Activated CD4-positive, alpha-beta T cell treated with anti-CD3 and anti-CD28 coated beads, Interleukin-2, amount 50 U/mL, for 24 hours (primary cell): ENCODE measurements at places on chromosomes 4 and X.

DNA sequence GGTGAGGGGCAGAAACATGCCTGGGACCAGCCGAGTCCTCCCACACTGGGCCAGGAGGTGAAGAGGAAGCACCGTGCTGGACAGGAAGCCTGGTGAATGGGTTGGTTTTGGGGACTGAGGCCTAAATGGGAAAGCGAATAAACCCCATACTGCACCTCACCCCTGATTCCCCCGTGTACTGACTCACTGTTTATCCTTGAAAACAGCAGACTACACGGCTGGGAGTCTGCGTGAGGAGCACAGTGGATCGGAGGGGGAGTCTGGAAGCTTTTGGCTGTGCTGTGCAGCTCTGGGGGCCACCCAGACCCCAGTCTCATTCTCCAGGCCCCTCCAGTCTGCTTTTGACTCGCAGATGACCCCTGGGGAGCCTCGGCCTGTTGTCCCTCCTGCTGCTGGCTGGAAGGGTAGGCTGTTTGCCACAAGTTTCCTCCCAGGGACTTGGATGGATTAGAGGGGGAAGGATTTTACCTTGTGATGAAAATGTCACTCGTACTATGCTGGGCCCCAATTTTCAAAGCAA, 90.0 kb downstream of the PSAPL1 start:
- DNase-seq = no peak

DNA sequence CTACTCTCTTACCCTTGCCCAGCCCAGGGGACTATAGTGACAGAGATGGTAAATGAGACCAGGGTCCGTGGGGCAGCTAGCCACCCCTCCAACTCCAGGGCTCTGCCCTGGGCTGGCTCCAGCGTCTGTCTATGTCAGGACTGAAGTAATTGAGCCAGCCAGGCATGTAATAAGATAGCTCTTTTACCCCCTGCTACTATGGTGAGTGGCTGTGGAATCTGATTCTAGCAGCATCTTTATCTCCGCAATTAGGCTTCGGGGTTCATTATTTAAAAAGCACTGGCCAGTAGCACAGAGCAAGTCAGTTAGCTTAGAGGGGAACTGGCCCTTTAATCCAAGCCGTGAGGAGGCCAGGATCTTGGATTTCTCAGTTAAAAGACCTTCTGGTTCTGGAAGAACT, 123.3 kb upstream of the RAI2 start:
- DNase-seq = no peak

- DNase-seq = no peak
Measured at GRCh38 chr4:7190691-7191545, 1.4 kb upstream of the SORCS2 start.

DNA sequence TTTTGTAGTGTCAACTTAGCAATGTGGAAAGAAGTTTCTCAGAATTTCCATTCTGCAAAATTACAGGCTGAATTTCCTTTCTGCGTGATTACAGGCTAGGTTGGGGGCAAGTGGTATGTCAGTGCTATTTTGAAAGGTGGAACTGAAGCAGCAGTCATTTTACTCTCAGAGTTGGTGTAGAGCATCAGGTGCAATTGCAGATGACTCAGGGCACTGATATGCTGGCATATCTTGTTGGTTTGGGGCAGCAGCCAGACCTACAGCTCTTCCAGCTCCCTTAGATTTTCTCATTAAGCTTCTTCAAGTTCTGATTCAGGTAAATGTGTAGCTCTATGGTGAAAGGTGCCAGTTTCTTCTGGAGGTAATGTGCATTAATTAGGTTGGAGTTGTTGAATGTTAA, 930.7 kb upstream of the PCDH10 start:
- DNase-seq = no peak

- DNase-seq = no peak
Measured at GRCh38 chr4:82057990-82058544, 315.7 kb downstream of the HNRNPD start.

DNA sequence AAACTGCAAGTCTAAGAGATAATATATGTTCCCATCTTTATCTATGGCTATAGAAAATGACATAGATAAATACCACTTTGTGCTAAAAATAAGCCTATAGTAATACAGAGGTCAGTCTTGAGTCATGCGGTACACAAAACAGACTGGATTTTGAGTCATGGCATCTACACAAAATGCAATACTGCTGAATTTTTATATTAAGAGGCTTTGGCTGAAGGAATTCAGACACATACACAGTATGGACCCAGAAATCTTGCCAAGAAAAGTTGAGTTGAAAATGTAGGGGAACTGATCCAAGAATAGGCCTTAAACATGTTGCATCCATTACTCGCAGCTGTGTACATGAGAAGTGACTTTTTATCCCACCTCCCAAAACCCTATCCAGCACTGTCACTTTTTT, 184.4 kb downstream of the TENM3 start:
- DNase-seq = no peak

DNA sequence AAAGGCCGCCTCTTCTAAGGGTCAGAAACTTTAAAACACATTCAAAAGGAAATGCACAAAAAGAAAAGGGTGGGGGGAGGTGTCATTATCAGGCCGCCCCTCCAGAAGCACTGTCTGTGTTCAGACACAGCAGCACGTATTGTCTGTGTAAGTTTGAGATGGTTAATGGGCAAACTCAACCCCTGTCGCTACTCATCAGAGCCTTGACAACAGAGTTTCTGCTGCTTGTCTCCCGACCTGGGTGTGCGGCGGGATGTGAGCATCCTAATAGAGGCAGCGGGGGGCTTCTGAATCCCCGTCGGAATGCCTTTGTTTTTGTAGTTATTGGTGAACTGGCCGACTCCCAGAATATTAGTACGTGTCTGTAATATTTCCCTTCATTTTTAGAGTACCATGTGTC, 158.9 kb downstream of the DCTD start:
- no peak for DNase-seq

- no peak for DNase-seq
Measured at GRCh38 chr4:71460371-71460770, 121.6 kb downstream of the SLC4A4 start.

DNA sequence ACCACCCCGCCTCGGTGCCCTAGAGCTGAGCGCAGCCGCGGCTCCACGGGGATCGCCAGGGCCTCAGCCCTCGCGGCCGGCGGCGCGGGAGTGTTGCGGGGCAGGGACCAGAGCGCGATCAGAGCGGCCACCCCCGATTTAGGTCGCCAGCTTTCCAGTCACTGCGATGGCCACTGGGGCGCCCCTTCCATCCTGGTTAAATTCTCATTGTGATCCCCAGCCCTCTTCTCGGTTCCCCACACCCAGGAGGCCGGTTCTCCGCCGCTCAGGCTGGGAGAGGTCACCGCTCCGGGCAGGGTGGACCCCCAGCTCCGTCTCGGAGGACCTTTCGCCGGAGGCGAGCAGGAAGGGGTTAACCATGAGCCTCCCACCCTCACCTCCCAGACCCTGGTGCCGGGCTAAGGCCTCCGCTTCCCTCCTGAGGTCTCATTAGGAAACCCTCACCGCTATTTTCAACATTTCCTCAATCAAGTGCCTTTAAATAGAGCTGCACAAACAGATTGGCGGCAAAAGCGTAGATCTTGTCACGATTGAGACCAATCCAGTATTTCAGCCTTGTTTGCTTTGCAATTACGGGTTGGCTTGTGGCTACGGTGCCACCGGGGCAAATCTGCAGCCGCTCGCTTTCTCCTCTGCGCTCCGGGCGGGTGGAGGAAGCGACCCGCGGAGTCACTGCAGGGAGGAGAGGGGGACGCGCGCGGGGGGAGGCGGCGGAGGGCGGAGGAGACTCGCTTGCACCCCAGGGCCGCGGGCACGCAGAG, 8.3 kb upstream of the HAND2 start:
- no peak for DNase-seq

- DNase-seq = no peak
Measured at GRCh38 chr4:38030023-38030422, 69.8 kb downstream of the PTTG2 start.

DNA sequence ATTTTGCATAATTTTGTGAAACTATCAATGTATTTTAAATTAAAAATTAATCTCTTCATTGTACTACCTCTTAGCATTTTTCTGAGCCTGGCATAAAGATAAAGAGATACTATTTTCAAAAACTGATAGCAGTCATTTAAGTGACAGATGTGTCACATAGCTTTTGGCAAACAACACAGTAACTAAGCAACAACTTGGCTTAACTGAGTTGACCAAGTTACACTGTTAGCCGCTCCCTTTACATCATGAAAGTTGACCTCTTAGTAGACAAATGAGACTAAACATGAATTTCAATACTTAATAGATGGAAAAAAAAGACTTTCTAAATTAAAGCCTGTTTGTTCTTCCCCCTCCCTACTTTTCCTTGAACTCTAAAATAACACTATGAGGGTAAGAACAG, 62.0 kb downstream of the ATP8A1 start:
- no peak for DNase-seq

- no peak for DNase-seq
Measured at GRCh38 chrX:108397627-108398391, 40.4 kb downstream of the COL4A6 start.

DNA sequence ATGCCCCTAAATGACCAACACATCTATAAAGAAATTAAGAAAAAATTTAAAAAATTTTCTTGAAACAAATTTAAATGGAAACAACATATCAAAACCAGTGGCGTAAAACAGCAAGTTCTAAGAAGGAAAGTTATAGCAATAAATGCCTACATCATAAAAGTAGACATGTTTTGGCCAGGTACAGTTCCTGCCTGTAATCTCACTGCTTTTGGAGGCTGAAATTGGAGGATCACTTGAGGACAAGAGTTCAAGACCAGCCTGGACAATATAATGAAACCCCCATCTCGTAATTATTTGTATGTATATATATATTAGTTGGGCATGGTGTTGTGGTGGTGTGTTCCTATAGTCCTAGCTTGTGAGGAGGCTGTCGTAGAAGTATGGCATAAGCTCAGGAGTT, 672.4 kb upstream of the GRID2 start:
- DNase-seq = no peak

GRCh38 chrX:22690116-22690515, 309.6 kb upstream of the DDX53 start:
- DNase-seq = no peak

- no peak for DNase-seq
Measured at GRCh38 chr4:156102411-156102810, 148.7 kb upstream of the CTSO start.

GRCh38 chrX:54926978-54927377, 6.4 kb downstream of the TRO start:
- no peak for DNase-seq

GRCh38 chr4:152778656-152779512, 646 bp downstream of the TIGD4 start:
- peak; percentile 11 for DNase-seq

DNA sequence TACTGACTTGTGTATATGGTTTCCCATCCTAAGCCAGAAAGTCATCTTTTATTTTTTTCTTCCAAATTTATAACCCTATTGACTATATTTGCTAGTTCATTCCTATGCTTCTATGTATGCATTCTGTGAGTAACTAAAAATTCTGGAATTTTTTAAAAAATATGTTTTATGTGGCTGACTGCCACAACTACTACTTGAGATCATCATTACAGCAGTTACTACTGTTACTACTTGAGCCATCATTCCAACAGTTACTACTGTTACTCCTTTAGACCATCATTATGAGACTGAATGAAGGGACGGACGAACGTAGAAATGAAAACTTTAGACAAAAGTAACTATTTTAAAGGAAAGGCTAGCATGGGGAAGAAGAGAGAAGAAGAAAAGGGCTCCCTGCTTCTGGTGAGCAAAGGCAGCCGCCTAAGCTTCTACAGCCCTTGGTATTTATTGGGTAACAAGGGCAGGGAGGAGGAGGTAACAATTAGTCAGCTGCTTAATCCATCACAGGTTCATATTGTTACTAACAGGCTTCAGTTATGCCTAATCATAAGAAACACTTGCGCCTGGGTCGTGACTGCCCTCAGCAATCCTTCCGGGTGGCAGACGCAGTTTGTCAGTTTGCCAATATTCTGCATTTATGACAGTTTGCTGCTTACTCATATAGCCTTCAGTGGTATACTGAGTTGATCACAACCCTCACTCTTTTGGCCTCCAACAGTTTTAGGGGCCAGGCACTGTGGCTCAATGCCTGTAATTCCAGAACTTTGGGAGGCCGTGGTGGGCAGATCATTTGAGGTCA, 80.4 kb downstream of the PDLIM5 start:
- DNase-seq = no peak

DNA sequence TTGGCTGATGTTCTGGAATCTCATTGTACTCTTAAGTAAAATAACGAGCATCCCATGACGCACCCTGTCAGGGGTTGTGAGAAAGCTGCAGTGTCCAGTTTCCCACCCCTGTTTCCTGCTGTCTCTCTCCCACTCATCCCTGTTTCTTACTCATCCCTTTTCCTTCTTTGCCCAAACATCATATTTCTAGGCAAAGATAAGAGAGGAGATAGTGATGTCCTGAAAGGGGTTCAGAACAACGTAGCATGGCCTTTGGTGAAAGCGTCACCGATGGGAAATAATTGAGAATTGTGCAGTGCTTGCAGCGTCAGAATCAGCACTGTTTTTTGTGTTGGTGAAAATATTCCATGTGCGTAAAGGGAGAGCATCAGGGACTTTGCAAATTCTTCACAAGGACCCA, 23.5 kb upstream of the TMEM165 start:
- no peak for DNase-seq

DNA sequence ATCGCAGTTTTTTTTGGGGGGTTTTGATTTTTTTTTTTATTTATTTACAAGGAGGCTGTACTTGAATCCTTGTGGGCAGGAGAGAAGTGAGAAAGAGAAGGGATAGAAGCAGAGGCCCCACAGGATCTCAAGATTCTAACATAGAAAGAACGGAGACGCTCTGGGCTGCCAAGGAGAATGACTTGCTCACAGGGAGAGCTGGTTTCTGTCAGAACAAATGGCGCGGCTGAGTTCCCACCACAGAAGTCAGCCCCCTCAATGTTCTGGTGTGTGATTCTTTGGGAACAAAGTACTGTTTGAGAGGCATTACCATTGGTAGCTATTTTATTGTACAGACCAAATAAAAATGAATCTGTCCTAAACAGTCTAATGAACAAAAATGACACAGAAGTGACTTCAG, 80.6 kb downstream of the ATXN3L start:
- no peak for DNase-seq

DNA sequence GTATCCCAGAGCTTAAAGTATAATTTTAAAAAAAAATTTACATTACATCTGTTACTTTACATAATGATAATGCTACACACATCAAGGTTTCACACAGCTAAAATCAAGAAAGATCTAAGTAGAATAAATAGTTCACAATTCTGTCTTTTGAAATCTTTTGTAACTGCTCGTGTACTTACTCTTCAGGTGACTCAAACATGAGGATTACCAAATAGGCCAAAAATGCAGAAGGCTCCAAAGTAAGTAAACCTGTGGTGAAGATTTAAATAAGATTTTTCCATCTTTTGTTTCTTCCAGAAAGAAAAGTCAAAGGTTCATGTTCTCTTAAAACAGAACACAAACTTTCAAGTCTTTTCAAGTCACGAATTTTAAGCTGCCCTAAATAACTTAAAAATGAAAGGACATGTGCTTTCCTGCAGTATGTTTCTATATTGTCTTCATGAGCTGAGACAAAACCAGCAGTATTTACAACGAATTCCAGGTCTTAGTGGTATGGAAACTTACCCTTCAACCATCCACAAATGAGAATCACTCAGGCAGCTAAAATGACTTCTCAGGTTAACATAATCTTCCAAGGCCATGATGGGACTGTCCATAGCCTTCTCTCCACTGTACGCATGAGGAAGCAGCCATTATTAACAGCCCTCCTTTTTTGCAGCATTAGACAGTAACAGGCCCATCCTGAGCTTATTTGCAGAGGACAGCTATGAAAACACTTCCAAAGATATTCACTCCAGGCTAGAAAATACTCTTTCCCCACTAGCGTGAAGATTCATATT, 172.8 kb upstream of the EDNRA start:
- DNase-seq = no peak
